ENCODE measurements at places on chromosomes 5 and 9.

DNA sequence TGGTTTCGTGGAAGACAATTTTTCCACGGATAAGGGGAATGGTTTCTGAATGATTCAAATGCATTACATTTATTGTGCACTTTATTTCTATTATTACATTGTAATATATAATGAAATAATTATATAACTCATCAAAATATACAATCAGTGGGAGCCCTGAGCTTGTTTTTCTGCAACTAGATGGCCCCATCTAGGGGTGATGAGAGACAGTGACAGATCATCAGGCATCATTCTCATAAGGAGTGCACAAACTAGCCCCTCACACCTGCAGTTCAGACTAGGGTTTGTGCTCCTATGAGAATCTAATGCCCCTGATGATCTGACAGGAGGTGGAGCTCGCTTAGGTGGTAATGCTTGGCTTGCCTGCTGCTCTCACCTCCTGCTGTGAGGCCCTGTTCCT, 6.4 kb downstream of the ISCA1 start:
- DNase-seq: no peak

GRCh38 chr5:5881294-5881693, 458.8 kb downstream of the ICE1 start:
- no peak for DNase-seq

GRCh38 chr9:37295796-37296195, 126.7 kb upstream of the GRHPR start:
- DNase-seq: no peak

GRCh38 chr5:103243665-103244064, 14.9 kb upstream of the MACIR start:
- DNase-seq: no peak

- DNase-seq: no peak
Observed at GRCh38 chr5:4735261-4735660, 404.9 kb upstream of the ADAMTS16 start.

- DNase-seq: no peak
Observed at GRCh38 chr9:120860083-120860482, 16.9 kb downstream of the PHF19 start.

- no peak for DNase-seq
Observed at GRCh38 chr5:103434057-103434456, 128.5 kb downstream of the NUDT12 start.

GRCh38 chr5:152711801-152712388, 306.8 kb upstream of the NMUR2 start:
- no peak for DNase-seq

- no peak for DNase-seq
Observed at GRCh38 chr5:118834710-118835109, 153.6 kb downstream of the DTWD2 start.

DNA sequence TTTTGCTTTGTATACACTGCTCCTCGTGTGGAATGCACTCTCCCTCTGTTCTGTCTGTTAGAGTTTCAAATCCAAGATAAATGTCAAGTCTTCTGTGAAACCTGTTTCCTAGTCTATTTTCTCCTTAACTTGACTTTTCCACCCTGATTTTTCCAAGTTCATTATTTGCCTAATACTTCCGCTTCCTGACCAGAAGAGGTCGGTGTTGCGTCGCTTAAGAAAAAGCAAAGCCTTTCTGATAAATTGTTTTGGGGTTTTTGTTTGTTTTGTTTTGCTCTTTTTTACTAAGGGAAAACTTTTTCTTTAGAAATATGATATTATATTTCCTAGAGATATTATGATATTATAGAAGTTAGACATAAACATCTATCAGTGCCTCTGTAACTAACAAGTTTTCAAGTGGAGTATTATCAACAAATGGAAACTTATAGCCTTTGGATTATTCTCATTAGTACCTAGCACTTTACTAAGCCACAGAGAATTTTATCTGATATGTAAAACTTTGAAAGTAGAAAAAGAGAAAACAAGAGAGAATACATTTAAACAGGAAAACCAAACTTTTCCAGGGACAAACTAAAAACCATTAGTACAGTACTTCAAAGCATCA, 55.8 kb downstream of the PHAX start:
- no peak for DNase-seq

- DNase-seq: no peak
Observed at GRCh38 chr5:6822556-6823343, 109.5 kb downstream of the TENT4A start.

DNA sequence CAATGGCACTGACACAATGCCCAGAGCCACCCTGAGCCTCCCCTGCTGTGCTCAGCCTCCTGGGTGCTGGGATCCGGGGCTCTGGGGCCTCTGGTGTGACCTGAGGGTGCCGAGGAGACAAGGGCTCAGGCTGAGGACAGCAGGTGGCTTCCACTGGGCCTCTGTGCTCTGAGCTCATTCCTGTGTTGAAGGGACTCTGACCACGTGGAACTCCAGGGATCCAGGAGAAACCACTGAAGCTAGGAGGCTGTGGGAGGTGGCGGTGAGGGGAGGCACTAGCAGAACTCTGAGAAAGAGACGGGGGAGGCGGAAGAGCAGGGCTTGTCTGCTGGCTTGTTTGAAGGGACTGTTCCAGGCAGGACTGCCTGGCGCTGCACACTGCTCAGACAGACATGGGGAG, 318.7 kb upstream of the IRX1 start:
- DNase-seq: no peak

DNA sequence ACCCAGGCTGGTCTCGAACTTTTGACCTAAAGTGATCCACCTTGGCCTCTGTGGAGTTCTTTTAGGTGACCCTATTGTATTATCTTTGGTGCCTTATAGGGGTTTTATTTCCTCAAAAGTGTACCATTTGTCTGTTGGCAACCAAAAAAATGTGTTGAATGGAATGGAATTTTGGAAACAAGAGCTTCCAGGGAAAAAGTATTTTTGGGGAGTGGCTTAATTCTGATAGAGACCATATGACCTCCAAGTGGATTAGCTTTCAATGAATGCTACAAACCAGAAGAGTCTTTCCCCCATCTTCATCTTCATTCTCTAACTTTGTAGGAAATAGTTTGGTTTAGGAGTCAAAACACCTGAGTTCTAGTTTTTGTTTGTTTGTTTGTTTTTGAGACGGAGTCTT, 3.4 kb upstream of the OGN start:
- DNase-seq: no peak

DNA sequence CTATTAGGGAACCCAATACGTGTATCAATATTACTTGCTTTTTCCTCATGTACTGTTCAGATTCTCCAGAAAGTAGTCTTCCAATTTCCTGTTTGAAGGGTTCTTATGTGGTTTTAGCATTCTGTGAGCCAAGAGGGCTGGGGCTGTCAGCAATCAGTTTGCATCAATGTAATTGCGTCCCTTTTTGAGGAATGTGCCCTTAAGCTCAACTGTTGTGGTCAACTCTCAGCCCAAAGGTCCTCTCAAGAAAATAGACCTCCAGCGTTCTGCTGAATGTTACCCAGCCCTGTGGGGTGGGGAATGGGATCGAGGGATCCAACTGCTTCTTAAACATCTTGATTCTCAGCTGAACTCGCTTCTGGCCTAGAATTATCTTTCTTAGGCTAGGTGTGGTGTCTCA, 43.8 kb upstream of the CDK20 start:
- no peak for DNase-seq

DNA sequence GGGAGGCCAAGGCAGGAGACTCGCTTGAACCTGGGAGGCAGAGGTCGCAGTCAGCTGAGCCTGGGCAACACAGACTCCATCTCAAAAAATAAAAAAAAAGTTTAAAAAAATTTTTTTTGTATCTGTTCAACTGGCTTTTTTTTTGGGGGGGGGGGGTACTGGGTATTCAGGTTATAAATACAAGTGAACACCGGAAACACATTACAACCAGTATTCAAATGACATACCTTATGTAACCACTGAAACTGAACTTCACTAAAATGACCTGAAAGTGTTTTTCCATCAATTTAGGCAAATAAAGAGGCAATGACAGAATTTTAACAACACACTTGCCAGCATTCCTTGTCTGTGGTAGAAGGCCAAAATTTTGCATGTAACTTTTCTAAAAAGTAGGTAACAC, 33.5 kb downstream of the STRBP start:
- no peak for DNase-seq

GRCh38 chr9:109190151-109190550, 23.1 kb upstream of the FRRS1L start:
- no peak for DNase-seq

DNA sequence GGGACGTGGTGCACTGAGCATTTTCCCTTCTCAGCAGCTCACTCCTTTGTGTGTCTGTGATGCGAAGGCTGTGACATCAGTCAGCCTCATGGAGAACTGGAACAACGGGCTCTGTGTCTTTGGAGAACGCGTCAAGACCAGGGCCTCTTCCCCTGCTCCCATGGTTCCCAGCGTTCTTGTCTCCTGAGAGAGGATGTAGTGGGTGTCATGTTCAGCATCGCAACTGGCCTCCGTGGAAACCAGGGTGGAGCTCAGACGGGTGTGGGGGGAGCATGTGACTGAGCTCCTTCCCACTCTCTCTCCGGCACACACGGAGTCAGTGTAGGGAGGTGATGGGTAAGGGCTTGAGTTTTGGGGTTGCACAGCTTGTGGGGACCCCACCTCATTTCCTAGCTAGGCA, 59.7 kb downstream of the TENT4A start:
- no peak for DNase-seq

DNA sequence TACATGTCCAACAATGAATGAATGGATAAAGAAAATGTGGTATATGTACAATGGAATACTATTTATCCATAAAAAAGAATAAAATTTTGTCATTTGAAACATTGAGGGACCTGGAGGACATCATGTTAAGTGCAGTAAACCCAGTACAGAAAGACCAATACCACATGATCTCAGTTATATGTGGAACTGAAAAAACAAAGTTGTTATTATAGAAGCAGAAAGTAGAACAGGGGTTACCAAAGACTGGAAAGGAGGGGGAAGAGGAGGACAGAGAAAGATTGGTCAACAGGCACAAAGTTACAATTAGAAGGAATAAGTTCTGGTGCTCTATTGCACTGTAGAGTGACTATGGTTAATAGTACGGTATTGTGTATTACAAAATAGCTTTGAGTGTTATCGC, 233.8 kb downstream of the SEMA6A start:
- DNase-seq: no peak

- no peak for DNase-seq
Observed at GRCh38 chr9:3672399-3672798, 146.6 kb upstream of the RFX3 start.

- no peak for DNase-seq
Observed at GRCh38 chr5:7827610-7828009, 23.3 kb downstream of the CFAP90 start.
